Renal cortical epithelial cell (primary cell): ENCODE measurements at places on chromosomes 5 and 9. TPM values are rescaled to one million over a fixed set of nuclear protein-coding genes. Genes with fewer than 3 reads are reported as not detected.

DNA sequence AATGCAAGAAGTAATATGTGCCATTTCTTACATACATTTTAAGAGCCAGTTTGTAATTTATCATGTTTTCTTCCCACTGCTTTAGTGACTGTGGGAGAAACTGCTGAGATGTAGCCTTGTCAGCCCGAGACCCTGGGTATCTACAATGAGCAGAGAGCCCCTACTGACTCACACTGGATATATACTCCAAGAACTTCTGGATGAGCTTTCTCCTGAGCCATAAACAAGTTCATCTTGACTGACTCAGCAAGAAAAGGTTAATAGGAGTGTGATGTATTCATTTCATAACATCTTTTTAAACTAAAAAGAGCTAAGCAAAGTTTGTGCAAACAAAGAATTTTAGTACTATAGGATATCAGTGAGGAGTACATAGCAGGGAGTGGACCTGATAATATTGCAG, 182.5 kb downstream of the EDIL3 start:
- DNase-seq = no peak

- no peak for DNase-seq
Observed at GRCh38 chr9:19771446-19771845, 17.4 kb downstream of the SLC24A2 start.

- peak; percentile 87 for DNase-seq
Observed at GRCh38 chr9:25716220-25716872, 38.1 kb upstream of the TUSC1 start.

DNA sequence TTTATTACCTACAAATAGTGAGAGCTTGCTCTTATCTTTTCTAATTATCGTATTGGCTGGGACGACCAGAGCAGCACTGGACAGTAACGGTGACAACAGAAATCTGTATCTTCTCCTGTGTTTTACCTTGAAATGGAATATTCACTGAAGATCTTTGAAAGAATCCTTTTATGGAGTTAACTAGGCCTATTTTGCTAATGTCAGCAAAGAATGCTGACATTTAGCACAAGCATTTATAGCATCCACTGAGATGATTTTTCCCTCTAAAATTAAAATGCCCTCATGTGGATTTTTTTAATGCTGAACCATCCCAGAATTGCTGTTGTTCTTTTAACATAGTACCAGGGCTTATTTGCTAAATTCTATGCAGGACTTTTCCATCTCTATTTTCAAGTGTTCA, 59.4 kb downstream of the ROR2 start:
- no peak for DNase-seq

DNA sequence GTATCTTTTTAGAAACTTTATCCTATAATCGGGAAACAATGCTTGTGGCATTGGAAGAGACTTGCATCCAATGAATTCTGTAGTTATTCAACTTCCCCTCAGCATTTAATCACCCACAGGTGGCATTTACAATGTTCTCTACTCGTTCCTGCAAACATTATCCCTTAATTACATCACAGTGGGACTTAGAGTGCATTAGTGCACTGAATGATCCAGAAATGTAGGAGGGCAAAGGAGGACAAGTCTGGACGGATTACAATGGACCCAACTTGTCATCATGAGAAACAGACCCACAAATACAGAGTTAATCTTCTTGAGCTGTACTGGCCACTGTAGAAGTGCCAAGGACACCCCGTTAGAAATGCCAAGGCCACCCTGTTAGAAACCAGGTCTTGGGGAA, 129.1 kb downstream of the DOCK8 start:
- DNase-seq = no peak

DNA sequence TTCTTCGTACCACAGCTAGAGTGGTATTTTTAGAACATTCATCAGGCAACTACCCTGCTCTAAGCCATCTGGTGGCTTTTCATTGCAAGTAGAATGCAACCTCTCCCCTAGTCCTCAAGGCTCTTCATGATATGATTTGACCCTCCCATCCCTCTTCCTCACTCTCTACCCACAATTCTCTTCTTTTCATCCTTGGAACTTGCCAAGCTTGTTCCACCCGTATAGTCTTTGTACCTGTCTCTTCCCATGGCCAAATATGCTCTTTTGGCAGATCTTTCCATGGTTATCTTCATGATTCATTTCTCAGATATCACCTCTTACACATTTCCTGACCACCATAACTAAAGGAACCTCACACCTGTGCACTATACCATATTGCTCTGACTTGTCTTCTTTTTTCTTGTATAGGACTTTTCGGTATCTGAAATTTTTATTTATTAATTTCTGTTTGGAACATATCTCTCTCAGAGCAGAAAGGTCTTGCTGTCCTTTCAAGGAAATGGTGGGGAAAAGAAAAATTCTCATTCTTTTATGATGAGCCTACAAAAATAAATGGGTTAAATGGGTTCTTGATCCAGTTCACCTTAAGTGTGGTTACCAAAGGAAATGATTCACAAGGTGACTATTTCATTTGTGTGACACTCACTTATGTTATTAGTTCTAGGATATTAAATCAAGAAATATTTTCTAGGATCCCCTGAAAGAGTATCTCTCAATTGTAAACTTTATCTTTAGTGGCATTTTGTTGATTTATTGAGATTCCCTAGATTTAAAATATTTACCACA, 3.7 kb upstream of the CD274 start:
- DNase-seq = no peak

DNA sequence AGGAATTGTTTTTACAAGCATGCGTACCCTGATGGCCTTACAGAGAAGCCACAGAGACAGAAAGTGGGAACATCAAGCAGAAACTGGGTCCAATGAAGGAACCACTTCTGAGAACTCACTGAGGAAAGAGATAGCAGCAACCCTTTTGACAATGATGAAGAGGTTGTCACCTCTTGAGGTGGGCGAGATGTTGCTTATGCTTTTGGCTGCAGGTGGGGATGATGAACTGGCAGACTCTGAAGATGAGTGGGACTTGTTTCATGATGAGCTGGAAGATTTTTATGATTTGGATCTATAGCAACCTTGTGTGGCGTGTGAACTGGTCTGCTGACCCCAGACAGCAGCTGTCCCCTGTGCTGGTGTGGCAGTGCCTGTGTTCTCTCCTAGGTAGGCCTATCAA, 50.9 kb downstream of the ZNF510 start:
- DNase-seq = no peak

DNA sequence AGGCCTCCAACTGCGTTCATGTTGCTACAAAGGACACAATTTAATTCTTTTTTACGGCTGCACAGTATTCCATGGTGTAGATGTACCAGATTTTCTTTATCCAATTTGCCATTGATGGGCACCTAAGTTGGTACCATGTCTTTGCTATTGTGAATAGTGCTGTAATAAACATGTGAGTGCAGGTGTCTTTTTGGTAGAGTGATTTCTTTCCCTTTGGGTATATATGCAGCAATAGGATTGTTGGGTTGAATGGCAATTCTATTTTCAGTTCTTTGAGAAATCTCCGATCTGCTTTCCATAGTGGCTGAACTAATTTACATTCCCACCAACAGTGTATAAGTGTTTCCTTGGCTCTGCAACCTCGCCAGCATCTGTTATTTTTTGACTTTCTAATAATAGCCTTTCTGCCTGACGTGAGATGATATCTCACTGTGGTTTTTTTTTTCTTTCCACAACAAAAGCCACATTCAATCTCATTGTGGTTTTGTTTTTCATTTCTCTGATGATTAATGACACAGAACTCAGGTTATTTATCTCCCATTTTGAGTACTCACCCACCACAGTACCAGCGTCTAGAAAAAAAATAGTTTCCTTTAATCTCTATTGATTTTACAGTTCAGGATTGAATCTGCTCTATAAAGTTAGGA, 21.9 kb downstream of the ARRDC3 start:
- DNase-seq = peak; percentile 69

- no peak for DNase-seq
Observed at GRCh38 chr9:134338394-134339182, 12.3 kb downstream of the RXRA start.

- DNase-seq = no peak
Observed at GRCh38 chr5:141261238-141261546, 16.0 kb downstream of the PCDHB15 start.

GRCh38 chr9:86300701-86301100, 18.4 kb upstream of the ISCA1 start:
- no peak for DNase-seq

DNA sequence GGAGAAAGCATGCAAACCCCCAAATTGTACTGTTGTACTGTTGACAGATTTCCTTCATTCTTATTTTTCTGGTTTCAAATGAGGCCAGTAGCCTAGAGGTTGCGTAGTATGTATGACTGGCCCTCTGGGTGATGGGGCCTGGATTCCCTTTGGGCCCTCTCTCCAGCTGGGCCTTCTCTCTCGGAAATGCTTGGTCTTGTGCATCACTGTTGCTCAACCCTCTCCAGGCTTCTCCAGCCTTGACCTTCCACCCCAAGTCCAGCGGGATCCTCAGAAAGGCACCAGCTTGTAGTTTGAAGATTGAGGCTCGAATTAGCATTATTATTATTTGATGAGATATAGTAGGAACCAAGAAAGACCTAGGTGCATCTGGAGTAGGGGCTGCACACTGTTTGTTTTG, 87.0 kb downstream of the ANGPTL2 start:
- no peak for DNase-seq

GRCh38 chr9:37596504-37596903, 4.1 kb upstream of the TOMM5 start:
- DNase-seq = no peak

DNA sequence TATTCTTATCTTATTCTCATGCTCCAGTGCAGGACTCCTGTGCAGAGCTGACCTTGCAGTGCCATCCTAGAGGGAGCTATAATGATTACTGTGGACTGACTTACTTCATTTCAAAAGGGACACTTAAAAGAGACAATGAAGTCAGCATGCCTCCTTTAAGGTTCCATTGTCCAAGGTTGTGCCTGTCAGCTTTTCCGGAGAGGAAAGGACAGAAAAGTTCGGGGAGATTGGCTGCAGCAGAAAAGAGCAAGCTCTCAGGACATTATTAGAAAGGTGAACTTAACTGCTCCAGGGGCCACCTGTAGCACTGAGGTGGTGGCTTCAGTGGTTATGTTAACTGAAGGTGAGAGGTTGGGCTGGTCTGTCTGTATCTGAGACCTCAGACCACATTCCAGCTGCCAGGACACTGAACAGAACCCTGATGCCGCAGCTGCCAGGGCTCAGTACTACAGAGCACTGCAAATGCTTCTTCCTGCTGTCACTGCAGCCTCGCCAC, 112.9 kb downstream of the ST8SIA4 start:
- no peak for DNase-seq

DNA sequence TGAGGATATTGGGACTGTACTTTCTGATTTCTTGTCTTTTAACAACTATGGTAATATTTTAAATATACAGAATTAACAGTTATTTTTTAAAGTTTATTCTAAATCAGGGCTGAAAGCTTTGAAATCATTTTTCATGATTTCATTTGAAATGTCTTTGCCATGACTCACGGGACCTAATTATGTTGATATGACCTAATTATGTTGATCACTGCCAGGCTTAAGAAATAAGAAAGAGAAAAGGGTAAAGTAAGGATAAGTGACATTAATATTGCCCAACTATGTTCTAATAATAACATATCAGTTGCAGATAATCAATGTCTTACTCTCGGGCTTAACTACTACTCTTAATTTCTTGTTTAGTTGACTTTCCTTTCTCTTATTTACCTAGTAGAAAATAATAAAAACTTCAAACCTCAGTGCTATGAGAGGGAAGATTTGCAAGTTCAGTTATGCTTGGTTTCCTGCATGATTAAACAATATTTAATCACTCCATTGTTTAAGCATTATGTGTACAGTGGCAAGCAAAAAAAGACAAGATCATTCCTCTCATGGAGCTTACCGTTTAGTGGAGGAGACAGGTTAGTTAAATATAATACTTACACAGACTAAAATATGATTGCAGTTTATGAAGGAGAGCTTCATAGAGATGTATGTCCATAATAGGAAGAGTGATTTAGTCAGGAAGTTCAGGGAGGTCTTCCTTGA, 67.0 kb upstream of the EIF4EBP3 start:
- DNase-seq = no peak

GRCh38 chr5:178895615-178896571, at the start of gene ZFP2:
Gene ZFP2 (plus strand): TSS chr5:178895913. CDS start chr5:178931314, 35,401 bp downstream.
- DNase-seq = peak; percentile 18

DNA sequence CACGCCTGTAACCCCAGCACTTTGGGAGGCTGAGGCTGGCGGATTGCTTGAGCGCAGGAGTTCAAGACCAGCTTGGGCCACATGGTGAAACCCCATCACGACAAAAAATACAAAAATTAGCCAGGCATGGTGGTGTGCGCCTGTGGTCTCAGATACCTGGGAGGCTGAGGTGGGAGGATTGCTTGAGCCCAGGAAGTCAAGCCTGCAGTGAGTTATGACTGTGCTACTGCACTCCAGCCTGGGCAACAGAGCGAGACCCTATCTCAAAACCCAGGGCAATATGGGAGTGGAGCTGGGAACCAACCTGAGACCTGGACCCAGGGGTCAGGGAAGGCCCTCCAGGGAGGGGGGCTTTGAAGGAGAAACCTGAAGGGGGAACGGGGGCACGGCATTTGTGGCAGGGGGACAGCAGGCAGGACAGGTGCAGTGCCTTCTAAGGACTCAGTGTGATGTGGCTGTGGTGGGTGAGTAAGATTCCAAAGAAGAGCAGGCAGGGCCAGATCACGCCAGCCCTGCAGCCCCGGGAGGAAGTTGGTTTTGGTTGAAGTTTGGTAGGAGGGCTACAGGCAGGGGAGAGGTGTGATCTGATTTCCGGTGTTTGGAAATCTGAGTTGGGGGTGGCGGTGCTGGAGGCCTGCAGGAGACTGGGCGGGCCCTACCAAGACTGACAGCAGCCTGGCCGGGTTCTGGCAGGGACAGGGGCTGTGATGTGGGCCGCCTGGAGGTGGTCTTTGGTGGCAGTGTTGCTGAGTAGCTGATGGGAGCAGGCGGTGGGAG, 46.2 kb downstream of the NTNG2 start:
- no peak for DNase-seq

DNA sequence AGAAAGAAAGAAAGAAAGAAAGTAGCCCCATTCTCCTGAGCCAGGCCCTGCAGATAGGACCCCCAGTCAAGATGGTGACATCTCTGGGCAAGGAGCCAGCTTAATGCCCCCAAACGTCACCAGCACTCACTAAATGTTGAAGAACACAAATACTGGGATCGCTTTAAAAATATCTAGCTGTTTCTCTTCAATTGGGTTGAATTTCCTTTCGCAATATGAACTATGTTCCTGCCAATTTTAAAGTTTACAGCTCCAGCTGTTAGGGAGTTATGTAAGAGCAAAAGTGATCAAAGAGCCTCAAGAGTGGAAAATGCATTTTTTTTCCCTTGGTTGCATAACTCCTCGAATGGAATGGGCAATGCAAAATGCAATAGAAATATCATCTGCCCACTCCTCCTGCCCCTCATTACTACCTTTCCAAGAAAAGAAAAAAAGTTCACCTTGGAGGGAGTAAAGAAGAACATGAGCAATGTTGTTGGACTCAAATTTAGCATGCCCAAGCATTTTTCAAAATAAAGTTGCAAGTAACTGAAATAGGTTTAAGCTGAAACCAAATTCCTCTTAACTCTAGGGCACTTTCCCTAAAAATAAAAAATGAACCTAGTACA, 244.2 kb upstream of the PIK3R1 start:
- DNase-seq = peak; percentile 30

The FRRS1L gene
- total RNA-seq = 0.50 TPM in 1 of 2 replicates, not detected in the other

The PCDHGB7 gene
- 1.7 and 10.4 TPM in 2 replicates for total RNA-seq

The ARL10 gene
- total RNA-seq = 4.2 and 20.2 TPM in 2 replicates

The SEC61B gene
- total RNA-seq = 70.1 and 134 TPM in 2 replicates

The COL23A1 gene
- total RNA-seq = 0.40 TPM in 1 of 2 replicates, not detected in the other

The TUT7 gene
- 34.2 and 39.7 TPM in 2 replicates for total RNA-seq
